ENCODE measurements at places on chromosomes 3 and 15.

DNA sequence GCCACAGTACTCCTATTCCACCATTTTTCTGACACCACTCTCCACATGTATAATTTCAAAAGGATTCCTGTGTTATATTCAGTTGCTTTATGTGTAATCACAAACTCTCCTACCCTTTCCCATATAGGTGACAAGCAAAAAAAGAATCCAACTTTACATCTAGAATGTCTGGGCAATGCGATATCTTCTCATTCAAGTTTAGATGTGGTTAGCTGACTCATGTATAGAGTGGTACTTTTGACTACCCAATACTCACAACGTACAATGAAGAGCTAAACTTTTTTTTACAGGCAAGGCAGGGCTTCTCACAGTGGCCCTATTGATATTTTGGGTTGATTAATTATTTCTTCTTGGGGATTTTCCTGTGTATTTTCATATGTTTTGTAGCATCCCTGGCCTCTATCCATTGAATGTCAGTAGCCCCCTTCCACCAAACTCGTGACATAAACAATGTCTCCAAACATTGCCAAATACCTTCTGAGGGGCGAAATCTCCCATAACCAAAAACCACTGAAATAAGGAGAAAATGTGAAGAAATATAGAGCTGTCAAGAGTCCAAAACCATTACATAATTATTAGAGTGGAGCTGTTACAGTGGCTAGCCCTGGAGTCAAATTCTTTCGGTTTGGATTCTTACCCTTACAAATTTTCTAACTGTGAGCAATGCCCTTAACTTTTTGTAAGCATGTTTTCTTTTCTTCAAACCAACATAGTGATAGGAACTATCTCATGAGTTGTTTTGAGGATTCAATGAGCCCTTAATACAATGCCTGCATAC, 342.6 kb downstream of the NSUN3 start:
- DNase-seq: no peak

- DNase-seq: no peak
These were observed 583 bp upstream of the RBSN start for GRCh38 chr3:15099364-15100098.

DNA sequence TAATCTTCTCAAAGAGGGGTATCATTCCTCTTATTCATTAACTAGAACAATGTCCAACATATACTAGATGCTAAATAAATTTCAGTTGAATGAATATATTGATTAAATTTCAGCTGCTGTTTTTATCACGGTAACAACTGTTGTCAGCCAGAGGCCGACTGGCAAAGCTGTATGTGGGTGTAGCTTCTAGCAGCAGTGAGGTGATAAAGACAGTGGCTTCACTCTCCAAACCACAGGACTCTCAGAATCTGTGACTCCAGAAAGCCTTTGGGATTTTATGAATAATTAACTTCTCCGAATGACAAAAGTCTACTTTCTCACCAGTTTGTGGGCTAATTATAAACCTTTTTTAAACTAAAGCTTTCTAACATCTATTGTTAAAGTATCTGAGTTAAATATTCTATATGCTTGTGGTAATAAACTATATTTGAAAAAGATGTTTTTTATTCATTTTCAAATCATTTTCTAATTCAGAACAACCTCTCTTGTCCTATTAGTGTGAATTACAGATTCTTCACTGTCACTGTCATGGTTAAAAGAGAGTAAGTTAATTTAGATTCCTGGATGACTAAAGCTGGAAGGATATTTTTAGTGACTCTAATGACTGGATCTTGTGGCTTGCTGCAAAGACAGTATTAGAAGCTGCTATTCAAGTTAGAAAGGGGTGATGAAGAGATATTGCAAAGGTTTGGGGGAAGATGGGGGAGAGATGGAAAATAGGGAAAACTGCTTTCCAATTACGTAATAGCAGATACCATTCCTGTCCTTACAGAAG, 796.4 kb upstream of the ARPP21 start:
- no peak for DNase-seq

- no peak for DNase-seq
These were observed 309.0 kb downstream of the ULK4 start for GRCh38 chr3:41652931-41653330.

DNA sequence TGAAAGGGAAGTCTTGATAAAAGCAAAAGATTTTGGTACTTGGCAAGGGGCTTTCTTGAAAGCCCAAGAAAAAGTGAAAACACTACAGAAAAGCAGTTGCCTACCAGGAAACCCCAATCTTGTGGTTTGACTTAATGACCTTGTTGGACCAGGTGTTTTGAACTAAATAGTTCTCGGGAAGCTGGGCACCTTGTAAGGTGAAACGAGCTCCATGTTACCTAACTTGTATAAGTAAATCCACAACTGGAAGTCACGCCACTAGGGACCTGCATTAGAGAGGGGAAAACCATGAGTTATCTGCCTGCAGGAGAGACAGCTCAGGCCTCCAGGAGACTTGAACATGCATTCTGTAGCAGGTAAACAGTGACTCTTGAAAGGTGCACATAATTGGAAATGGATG, 88.2 kb downstream of the GMPS start:
- DNase-seq: no peak

DNA sequence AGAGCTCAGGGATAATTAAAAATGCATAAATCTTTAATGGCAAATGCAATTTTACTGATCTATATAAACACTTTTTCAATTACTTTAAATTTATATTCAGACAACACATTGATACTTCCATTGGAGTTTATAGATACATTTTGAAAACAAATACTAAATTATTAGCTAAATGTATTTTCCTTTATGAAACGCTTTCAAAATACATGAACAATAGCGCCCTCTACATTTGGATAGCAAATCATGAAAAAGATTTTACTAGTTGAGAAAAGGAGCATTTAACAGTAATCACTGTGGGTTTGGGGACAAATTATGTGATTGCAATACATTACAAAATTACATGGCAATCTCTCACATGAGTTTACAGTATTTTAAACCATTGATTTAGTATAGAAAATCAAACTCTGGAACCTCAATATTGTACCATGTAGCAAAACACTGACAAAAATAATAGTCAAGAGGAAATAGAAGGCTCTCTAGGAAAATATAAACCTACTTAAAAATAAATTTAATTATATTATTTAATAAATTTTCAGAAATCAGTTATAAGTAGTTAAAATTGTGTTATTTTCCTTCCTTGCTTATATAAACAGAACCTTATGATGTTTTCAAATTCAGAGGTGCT, 207.9 kb downstream of the ZIC1 start:
- DNase-seq: no peak

- DNase-seq: no peak
These were observed 195.1 kb downstream of the UBE3A start for GRCh38 chr15:25243800-25244097.

GRCh38 chr3:128532012-128532983, 39.3 kb upstream of the GATA2 start:
- no peak for DNase-seq

GRCh38 chr15:66707310-66708082, 5.5 kb downstream of the SMAD6 start:
- DNase-seq: no peak

DNA sequence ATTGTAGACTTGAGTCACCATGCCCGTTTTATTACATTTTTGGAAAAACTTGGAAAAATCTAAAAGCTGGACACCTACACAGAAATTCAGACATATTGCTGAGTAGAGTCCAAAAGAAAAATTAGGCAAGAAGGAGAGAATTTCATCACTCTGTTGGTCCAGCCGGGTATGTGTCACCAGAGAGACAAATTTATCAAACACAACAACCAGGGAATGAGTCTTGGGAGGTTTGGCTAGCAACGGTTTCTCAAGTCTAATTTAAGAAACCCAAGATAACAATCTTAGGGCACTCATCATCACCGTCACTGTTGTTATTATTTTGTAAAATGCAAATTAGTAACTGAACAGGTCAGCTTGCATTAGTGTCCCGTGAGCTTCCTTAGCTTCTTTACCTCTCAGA, 197.5 kb upstream of the C2CD4B start:
- DNase-seq: no peak

- no peak for DNase-seq
These were observed 10.6 kb upstream of the FSTL1 start for GRCh38 chr3:120461416-120461815.
